B cell (primary cell): ENCODE measurements at places on chromosomes 11 and 22. TPM values are rescaled to one million over a fixed set of nuclear protein-coding genes. Genes with fewer than 3 reads are reported as not detected.

DNA sequence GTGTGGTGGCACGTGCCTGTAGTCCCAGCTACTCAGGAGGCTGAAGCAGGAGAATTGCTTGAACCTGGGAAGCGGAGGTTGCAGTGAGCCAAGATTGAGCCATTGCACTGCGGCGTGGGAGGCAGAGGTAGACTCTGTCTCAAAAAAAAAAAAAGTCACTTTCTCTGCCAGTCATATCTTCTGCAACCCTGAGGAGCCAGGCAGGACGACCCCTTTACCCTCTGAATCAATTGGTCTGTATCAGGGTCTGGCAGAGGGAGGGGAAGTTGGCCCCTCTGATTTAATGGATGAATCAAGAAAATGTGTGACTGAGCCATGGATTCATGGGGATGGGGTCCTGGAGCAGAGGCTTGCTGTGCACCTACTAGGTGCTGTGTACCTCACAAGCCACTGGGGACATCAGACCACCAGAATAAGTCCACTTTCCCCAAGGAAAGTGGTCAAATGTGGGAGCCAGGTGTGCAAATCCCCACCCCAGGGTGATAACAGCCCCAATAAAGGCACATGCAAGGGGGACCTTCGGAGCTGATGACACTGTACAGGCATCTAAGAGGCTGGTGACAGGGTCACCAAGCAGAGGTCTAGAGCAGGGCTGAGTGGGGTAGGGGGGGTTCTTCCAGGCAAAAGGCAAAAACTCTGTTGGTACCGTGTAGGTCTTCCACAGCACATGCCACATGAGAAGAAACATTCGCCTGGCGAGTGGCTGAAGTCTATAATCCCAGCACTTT is 29.0 kb downstream of the TXN2 start:
- peaks cover 82% of the 10 kb centered on the region for H3K4me1 ChIP-seq
- H3K27me3 ChIP-seq: no peaks in the 10 kb centered on the region
- H3K36me3 ChIP-seq: no peaks in the 10 kb centered on the region
- H3K4me3 ChIP-seq: no peak overlapping the region

GRCh38 chr11:25755918-25756584 is 575.9 kb upstream of the ANO3 start:
- no peaks in the 10 kb centered on the region for H3K4me1 ChIP-seq
- H3K27me3 ChIP-seq: no peaks in the 10 kb centered on the region
- H3K4me3 ChIP-seq: no peak overlapping the region
- no peak overlapping the region for H3K27ac ChIP-seq

DNA sequence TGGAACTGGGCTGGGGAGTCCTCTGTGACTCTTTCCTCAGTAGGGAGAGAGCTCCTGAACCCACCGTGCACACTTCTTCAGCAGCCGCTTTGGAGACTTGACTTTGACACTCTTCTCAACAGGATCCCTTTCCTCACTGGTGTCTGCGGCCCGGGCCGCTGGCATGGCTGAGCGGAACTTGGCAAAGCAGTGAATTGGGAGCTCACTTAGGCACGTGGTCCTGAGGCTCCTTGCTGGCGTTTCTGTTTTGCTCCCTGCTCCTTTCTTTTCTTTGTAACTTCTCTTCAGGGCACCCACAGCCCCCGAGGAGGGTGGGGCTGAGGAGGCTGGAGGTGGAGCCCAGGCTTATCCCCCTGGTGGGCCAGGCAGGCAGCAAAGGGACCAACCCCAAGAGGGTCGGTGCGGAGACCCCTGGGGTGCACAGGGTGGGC is 8.4 kb upstream of the KCNQ1OT1 start:
- DNase-seq: no peak
- H3K4me3 ChIP-seq: no peak overlapping the region
- H3K4me1 ChIP-seq: peaks cover 13% of the 10 kb centered on the region
- H3K27me3 ChIP-seq: peaks cover 2% of the 10 kb centered on the region
- no peaks in the 10 kb centered on the region for H3K36me3 ChIP-seq

DNA sequence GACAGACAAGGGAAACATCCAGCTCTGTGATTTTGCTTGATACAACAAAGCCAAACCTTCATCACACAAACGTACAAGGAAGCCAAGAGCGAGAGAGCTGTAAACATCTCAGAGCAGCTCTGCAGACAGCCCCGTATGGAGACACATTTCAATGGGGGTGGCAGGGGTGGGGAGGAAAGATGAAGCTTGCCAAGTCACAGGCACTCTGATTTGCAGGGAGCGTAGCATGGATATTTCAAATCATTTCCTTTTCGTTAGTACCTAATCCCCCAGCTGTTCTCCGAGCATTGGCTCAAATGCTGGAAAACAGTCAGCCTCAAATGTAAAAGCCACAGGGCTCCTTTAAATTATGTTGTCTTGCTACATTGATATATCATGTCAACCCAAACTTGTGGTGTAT is 458.9 kb upstream of the CADM1 start:
- DNase-seq: no peak
- H3K27ac ChIP-seq: no peak overlapping the region
- H3K4me1 ChIP-seq: no peaks in the 10 kb centered on the region

The CLMP gene
- 0.01 TPM in 1 of 2 replicates, not detected in the other for polyA plus RNA-seq
